ENCODE measurements at places on chromosomes 5 and 9.

GRCh38 chr5:167332309-167332708 is 959.1 kb upstream of the WWC1 start:
- DNase-seq, result no peak

- no peak for DNase-seq
These were observed 2.5 kb downstream of the PHF19 start for GRCh38 chr9:120874226-120875194.

DNA sequence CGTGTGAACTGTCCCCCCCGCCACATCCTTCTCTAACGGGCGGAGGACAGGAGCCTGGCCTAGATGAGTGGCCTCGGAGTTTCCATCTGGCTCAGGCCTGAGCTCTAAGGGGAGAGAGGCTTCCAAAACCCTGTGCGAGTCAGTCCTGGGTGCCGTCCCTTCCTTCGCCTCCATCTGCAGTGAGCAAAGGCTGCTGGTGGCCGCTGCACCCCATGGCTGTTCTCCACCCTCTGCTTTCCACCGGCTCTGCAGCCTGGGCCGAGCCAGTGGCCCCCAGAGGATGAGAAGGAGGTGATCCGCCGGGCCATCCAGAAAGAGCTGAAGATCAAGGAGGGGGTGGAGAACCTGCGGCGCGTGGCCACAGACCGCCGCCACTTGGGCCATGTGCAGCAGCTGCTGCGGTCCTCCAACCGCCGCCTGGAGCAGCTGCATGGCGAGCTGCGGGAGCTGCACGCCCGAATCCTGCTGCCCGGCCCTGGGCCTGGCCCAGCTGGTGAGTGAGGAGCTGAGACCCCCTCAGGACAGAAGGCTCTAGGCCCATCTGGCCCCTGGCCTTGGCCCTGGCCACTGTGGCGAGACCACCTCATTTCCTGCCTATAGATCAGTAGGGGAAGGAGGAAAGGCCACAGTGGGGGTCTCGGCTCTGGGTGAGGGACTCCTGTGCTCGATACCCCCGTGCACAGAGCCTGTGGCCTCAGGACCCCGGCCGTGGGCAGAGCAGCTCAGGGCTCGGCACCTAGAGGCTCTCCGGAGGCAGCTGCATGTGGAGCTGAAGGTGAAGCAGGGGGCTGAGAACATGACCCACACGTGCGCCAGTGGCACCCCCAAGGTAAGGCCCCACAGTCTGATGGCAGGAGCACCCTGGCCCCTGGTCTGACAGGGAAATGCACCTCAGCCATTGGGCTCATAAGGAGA is 3.0 kb downstream of the PKN3 start:
- DNase-seq, result no peak

DNA sequence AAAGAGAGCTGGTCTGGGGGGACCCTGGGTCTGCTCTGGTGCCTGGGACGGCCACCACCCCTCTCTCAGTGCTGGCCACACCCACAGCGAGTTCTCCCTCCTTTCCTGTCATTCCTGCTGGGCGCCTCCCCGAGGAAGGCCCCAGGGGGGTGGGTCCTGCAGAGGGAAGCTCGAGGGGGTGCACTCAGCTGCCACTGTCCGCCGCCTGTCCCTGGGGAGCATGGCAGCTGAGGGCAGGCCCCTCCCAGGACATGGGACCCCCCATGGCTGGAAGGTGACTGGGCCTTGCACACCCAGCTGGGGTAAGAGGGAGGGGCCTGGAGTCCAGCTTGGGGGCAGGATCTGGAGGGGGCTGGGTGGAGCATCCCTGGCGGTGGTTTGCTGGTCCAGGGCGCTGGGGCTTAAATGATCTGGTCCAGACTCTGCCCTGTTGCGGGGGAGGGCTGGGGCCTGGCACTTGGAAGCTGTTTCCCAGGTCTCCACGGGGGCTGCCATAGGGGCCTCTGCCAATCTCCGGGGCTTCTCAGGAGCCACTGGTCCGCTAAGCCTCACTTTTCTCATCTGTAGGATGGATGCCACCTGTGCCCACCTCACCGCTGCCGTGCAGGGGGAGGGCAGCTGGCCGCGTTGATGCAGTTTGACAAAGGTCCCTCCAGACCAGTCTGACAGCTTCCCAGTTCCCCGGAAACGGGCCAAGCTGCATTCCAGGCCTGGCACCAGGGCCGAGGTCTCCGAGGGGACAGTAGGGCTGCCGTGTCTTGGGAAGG is 6.0 kb upstream of the SLC2A6 start:
- DNase-seq, result no peak

DNA sequence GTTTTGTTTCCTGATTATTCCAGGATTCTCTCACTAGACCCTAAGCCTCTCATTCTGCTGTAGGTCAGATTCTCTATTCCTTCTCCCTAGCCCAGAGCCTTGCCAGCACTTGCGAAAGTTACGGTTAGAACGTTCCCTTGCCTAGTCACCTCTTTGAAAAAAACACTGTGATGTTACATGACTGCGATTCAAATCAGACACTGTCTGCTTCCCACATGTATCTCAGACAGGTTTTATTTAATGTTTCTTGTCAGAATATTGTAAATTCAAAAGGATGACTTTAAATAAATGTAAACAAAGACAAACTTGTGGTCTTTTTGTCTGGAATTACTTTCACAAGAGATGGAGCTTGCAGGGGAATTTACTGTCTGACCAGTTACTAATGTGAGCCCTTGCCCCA is 116.5 kb upstream of the OTULINL start:
- peak; percentile 9 for DNase-seq

DNA sequence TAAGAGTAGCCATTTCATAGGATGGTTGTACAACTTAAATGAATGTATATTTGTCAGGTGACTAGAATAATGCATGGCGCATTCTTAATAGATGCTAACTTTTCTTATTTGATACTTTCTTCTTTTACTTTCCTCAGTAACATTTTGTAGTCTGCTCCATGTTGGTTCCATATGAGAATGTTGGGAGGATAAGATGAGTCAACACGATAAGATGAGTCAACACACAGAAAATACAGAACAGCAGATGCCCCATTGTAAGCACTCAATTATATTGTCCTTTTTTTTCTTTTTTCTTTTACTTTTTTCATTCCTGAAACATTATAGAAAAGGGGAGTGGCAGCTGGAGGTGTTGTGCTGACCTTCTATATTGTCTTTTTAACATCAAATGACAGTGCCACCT is 92.3 kb upstream of the SPATA31C2 start:
- DNase-seq, result no peak

DNA sequence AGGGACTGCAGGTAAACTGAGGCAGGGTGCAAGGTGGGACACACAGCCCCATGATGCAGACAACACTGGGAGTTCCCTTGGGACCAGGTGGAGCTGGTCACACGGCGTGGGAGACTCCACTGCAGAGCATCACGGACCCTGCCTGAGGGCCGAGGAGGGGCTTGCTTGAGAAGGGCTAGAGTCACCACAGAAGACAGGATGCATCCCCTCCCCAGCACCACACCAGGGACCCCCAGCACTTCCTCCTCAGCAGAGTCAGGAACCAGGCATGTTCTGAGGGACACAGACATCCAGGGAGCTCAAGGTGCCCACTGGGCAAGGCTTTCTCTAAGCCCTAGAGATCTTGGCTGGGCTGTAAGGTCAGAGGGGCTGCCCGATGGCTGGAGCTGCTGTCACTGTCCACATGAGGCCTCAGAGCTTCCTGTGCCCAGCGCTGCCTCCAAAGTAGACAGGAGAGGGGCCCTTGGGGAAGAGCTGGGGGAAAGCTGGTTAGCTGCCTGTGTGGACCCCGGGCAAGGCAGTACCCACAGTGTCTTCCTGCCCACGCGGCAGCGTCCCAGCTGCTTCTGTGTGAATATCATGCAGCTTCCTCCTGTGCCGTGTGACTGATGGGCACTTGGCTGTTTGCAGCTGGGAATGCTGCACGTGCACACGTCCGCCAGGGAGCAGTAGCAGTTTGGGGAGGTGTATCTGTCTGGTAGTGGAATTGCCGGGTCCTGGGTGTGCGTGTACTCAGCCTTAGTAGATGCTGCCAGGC is 176.6 kb downstream of the CACNA1B start:
- peak; percentile 8 for DNase-seq

GRCh38 chr5:169798438-169798837 is 161.4 kb downstream of the DOCK2 start:
- DNase-seq, result no peak

- no peak for DNase-seq
These were observed 22.4 kb downstream of the C9 start for GRCh38 chr5:39341896-39342295.

DNA sequence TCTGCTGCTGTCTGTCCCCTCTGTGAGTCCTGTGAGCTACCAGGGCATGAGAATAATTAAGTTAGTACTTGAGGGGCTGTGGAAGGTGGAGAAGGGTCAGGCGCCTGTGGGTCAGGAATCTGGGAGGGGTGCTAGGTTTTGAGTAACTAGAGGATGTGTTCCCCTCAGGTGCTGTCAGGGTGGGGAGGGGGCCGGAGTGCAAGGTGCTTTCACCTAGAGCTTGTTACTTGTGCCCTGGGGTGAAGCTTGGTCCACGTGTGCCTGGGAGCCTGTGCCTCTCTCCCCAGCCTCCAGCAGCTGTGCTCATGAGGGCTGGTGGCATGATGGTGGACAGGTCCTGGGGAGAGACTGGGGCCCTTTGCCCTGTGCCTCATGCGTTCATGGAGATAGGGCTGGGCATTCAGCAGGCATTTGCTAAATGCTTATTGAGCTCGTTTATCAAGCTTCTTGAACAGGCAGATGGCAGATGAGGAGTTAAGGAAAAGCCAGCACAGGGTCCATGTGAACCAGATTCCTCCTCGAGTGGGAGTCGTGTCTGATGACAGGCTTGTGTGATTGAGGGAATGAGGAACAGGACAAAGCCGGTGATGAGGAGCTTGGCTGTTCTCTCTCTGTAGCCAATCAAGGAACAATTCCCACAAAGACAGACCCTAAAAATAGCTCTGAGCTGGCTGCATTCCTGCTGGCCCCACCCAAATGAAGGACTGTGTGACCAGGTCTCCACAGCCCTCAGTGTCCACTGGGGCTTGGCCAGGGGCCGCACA is 40.9 kb downstream of the CACNA1B start:
- DNase-seq, result no peak

- DNase-seq, result no peak
These were observed 216.8 kb downstream of the FOXD4L6 start for GRCh38 chr9:40911647-40912046.

DNA sequence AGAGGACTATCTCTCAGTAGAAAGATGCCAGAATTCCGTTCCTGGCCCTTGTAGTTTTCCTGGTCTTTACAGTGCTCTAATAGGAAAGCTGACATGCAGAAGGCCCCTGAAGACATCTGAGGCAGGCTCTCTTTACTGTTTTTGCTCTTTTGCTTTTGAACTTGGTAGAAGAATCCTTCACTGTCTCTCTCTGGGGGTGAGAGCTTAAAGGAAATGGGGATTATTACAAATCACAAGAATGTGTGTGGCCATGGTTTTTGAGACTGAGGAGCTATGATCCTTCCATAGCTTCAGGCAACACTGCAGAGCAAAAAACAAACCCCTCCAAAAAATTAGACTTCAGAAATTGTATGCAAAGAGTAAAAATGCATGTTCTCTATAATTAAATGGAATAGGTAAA is 89.2 kb downstream of the PPIC start:
- no peak for DNase-seq

GRCh38 chr9:37037503-37038301 is 3.6 kb upstream of the PAX5 start:
- no peak for DNase-seq

GRCh38 chr5:45225571-45226031 is 416.9 kb downstream of the MRPS30 start:
- DNase-seq, result no peak

DNA sequence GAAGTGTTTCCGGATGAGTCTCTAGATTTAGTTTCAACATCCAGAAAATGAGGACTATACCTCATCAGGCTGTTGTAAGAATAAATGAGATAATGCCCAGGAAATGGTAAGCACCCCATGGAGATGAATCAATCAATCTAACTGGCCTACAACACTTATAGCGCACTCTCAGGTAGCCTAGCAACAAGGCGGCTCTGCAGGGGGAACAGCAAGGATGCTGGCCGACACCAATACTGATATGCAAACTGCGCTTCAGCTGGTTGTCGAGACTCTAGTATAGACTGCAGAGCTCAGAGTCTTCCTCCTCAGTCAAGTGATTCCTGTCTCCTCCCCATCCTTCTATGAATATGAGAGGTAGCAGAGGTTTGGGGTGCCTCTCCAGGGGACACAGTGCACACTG is 218.8 kb upstream of the WWC1 start:
- no peak for DNase-seq

GRCh38 chr5:84564321-84565075 is 179.8 kb upstream of the EDIL3 start:
- no peak for DNase-seq

- DNase-seq, result no peak
These were observed 40.9 kb downstream of the RFK start for GRCh38 chr9:76353280-76353679.

DNA sequence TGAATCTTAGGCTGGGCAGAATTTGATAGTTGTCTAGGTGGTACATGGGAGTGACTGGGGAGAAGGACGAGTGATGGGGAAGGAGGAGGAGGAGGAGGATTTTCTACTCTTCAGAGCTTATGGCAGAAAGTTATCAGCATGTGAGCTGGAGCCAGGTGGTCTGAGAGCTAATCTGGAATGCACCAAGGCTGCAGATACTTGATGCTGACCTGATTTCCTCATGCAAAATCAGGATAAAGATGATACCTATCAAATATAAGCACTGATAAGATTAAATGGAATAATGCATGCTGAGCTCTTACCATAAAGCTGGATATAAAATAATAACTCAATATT is 250.4 kb downstream of the SEMA5A start:
- DNase-seq, result no peak

DNA sequence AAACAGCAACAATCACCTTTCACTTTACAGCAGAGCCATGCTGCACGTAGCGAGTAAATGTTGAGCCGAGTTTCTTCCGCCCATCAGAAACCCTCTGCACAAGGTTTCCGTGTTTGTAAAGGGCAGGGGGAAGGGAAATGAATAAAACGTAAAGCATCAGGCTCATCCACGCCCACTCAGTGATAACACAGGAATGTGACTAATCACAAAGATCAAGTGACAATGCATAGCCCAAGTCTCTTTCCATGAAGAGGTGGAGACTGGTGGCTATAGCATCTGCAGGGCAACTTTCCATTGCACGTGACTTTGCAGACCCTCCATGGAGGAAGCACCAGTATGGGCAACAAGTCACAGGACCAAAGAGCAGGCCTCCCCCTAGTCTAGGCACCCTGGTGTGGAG is 56.6 kb downstream of the CAMSAP1 start:
- DNase-seq, result peak; percentile 59

GRCh38 chr9:136225366-136225747 is 20.3 kb downstream of the QSOX2 start:
- DNase-seq, result no peak

DNA sequence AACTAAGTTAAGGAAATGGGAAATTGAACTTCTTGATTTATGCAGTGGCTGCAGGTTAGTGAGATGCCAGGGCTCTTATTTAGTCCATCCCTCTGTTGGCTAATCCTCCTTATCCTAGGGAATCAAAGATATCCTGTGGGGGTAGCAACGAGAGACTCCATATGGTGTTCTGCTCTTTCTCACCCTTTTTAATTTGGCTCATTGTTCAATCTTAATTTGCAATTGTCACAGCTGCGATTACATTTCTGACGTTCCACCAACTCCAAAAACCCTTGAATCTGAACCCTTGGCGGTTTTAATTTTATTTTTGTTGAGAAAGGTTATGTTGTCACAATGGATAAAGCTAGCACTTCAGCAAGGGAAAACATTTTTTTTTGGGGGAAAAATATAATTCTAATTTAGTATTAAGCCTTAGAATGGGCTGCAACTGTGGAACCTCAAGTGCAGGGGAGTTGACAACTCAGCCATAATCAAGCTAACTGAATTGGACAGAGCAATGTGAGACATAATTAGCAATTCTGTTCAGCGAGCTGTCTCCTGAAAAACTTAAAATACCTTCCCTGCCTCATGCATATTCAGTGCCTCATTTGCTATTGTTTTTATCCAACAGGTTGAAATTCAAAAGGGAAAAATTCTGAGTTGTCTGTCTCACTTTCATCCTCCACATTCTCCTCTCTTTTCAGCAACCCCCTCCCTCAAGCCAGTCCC is 91.3 kb downstream of the MAT2B start:
- DNase-seq, result no peak
